ENCODE measurements at places on chromosomes 2 and 18. TPM values are rescaled to one million over a fixed set of nuclear protein-coding genes. Genes with fewer than 3 reads are reported as not detected.
A peak's percentile ranks its signal among the peaks of the same experiment; 100 is the strongest.

GRCh38 chr18:23181547-23181946 is 46.3 kb downstream of the CABLES1 start:
- DNase-seq, result peak; percentile 15

DNA sequence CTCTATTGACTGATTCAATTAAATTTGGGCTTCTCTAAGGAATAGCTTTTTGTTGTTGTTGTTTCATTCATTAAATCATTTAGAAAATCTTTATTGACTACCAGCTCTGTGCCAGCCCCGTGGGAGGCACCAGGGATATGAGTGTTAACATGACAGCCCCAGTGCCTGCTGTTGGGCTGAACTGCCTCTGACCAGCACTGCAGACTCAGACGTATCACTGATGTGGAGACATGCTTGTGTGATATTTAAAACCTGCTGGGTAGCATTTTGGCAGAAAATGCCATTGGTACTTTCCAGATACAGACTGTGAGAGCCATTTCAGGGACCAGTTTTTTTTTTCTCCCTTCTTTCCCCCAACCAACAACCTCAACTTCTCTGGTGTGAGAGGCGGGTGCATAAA is 38.6 kb upstream of the KCNF1 start:
- DNase-seq, result no peak

DNA sequence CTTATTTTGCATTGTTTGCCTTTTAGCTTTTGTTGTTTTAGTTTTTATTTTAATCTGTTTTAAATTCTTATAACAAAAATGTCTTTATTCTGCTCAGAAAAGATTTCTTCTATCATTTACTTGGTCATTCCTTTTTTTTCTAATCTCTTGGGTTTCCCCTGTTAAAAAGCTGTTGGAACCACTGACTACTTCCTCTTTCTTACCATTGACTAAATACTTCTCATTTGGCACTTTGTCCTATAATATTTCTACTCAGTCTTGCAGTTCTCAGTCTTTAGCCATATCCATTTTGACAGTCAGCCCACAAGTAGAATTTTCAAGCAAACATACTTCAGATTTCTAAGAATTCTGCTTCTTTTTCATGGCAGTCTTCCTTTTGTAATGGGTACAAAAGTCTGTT is 567.2 kb downstream of the SATB2 start:
- no peak for DNase-seq

SPATA3 gene
- not detected for total RNA-seq

DNA sequence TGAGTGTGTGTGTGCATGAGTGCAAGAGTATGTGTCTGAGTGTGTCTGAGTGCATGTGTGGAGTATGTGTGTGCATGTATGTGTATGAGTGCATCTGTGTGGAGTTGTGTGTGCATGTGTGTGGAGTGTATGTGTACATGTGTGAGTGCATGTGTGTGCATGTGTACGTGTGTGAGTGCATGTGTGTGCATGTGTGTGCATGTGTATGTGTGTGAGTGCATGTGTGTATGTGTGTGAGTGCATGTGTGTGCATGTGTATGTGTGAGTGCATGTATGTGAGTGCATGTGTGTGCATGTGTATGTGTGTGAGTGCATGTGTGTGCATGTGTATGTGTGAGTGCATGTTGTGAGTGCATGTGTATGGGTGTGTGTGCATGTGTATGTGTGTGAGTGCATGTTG is 23.7 kb downstream of the TOGARAM2 start:
- DNase-seq, result no peak

DNA sequence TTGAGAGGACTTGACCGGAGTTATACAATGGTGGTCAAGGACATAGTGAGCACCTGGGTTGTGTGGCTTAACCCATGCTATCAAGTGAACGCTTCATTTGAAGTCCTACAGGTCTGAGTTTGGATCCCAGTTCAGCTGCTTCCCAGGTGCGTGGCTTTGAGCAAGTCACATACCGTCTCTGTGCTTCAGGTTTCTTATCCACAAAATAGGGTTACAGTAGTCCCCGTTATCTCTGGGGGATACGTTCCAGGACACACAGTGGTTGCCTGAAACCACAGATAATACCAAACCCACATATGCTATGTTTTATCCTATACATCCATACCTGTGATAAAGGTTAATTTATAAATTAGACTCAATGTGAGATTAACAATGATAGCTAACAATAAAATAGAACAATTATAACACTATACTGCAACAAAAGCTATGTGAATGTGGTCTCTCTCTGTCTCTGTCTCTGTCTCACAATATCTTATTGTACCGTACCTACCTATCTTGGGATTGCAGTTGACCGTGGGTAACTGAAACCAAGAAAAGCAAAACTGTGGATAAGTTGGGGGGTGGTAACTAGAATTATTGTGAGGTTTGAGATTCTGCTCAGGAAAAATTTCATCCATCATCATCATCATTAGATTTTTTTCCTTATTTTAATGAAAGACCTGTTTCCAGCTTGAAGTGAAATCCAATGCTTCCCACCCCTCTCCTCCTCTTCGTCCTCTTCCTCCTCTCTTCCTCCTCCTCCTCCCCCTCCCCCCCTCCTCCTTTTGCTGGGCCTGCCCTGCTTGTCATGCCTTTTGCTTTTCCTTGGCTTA is 22.7 kb downstream of the LBH start:
- no peak for DNase-seq

- DNase-seq, result no peak
Measured at GRCh38 chr2:48065096-48065495, 158.8 kb upstream of the FBXO11 start.

DNA sequence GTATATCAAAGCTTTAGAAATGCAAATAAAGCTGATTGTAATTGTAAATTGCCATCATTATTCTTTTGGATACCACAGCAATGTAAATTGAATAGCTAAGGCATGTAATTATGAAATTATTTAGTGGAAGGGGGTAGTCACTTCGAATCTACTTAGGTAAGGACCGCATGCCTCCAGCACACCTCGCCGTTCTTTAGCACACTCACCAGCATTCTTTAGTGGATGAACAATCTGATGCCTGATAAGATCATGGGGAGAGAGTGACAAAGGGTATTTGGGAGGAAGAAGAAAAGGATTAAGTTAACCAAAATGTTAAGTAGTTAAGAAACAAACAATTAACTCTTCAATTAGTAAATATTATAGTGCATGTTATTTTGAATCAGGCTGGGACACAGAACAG is 46.4 kb upstream of the DSC1 start:
- DNase-seq, result no peak

SFTPB gene
- not detected for total RNA-seq

- DNase-seq, result no peak
Measured at GRCh38 chr2:72527424-72527823, 298.4 kb downstream of the EXOC6B start.

KYNU gene
- total RNA-seq, result 17.6 TPM

GRCh38 chr2:176240301-176240700 is 28.9 kb upstream of the MTX2 start:
- DNase-seq, result no peak

PTRHD1 gene
- 20.5 TPM for total RNA-seq

DNA sequence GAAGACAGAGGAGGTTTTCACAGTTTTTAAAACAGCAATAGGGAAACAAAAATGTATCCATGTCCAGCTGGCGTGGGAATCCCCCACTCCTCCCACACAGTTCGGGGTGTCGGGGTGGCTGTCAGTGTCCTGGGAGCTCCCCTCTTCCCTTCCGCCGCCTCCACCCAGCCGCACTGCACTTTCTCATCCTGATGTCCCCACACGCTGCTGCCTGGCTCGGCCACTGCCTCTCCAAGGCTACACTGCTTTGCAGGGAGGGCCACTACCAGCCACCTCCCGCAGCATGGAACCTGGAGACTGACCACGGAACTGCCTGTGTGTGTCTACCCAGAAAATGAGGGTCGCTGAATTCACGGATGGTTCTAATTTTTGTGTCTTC is 138.7 kb upstream of the CTDP1 start:
- DNase-seq, result peak; percentile 62

- DNase-seq, result no peak
Measured at GRCh38 chr2:26807788-26808460, 22.1 kb downstream of the CENPA start.

- DNase-seq, result no peak
Measured at GRCh38 chr2:58562276-58562675, 321.2 kb upstream of the FANCL start.

DNA sequence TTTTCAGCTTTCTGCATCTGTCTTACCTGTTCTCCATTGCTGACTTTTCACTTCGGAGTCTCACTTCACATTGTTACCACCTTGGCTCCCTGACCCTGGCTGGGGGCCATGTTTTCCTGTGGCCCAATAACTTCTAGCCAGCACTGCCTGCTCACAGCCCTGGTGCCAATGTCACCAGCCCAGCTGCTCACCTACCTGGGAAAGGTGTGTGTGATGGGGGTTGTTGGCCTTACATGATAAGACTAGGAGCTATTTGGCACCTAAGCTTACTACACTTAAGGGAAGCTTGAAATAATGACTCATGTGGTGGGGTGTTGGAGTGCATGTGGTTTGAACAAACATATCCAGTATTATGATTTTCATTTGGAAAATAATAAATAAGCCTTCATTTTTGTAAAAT is 37.5 kb upstream of the PGAP1 start:
- no peak for DNase-seq

DNA sequence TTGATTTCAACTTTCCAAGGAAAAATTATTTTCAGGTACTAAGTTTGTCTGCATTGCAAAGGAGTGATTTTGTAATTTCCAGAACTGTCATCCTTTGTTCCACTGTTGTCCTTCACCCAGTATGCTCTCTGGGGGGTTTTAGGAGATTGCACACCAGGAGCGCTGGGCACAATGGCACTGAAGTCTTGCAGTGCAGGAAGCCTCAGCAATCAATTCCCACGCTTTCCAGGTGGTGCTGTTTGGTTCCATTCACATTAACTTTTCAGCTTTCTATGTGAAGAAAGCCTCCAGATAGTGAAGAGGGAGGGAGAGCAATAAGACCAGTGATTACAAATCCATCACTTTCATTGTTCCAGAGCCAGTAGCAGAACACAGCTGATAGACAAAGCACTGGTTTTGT is 344.0 kb upstream of the VWC2L start:
- no peak for DNase-seq

GRCh38 chr18:65544701-65545100 is 206.1 kb upstream of the CDH7 start:
- DNase-seq, result no peak

DNA sequence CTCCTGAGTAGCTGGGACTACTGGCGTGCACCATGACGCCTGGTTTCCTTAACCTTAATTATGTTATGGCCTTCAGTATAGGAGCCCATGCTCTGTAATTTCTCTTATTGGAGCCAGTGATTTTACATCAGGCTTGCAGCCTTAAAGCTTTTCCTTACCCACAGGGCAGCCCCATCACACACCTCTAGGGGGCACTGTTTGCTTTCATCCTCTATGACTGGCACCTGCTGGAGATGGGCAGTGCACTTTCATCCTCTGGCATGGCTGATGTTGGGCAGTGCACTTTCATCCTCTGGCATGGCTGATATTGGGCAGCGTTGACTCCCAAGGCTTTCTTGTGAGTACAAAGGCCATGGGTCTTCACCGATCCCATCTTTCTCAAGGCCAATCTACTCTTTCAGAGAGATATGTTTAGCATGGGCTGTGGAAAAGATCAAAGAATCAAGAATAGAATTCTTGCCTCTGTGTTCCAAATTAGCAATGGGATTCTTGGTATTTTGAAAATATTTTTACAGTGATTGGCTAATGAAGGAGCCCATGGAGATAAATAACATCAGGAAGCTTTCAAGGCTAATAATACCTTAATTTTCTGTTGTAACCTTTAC is 80.7 kb upstream of the MEX3C start:
- no peak for DNase-seq

- DNase-seq, result no peak
Measured at GRCh38 chr2:204344119-204344518, 201.2 kb upstream of the PARD3B start.

CCDC85A gene
- 0.70 TPM for total RNA-seq

DNA sequence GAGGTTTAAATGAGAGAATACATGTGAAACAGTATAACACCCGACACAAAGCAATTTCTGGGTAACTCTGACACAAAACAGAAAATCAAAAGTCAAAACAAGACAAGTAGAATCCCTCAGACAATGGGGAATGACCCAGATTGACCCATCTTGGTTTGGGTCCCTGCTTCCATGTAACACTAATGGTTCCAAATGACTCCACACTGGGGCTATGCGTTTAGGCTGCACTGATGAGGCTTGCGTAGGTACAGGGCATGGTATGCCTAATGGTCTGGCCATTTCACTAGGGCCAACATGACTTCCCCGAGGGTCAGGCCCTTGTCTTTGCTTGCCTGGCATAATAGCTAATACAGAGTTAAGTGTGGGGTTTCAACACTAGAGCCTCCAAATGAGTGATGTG is 27.2 kb upstream of the NFE2L2 start:
- DNase-seq, result no peak

DNA sequence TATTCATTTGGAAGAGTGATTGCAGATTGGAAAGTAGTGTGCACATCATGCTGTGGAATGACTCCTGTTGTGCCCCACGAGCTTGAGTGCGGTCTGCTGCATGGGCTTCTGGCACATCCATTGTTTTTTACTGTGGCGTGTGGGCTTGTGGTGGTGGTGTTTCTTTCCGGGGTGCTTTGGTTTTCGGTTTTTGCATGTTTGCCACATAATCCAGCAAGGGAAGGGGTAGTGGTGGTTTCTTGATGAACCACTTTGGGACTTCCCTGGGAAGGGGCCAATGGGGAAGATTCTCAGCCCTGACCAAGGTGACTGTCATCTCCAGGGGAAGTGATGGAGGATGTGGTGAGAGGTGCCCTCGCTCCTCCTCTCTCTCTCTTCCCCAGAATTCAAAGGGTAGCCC is 57.0 kb downstream of the COA5 start:
- no peak for DNase-seq

LRRC30 gene
- total RNA-seq, result not detected

- no peak for DNase-seq
Measured at GRCh38 chr2:134582547-134582899, 136.3 kb downstream of the TMEM163 start.

TBR1 gene
- total RNA-seq, result not detected

- DNase-seq, result no peak
Measured at GRCh38 chr2:18659915-18660314, 70.5 kb upstream of the NT5C1B start.

NGEF gene
- 0.23 TPM for total RNA-seq

Data from spleen (tissue), 13 donors.